ENCODE measurements at places on chromosomes 4 and X.

- no peak for DNase-seq
These were observed 195.7 kb upstream of the GK2 start for GRCh38 chr4:79603681-79604080.

DNA sequence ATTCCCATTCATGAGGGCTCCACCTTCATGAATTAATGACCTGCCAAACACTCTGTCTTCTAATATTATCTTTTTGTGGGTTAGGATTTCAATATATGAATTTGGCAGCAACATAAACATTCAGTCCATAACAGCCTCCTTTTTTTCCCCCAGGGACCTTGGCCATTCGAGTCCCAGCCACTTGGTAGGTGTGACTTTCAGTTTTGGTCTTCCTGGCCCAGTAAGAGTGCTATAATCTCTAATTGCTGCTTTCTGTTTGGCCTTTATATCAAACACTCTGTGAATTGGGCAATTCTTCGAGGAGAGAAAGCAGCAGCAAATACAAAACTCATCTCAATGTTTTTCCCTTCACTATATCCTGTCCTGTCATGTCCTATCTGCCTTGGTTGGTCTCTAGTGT is 12.4 kb upstream of the RADX start:
- DNase-seq: no peak

DNA sequence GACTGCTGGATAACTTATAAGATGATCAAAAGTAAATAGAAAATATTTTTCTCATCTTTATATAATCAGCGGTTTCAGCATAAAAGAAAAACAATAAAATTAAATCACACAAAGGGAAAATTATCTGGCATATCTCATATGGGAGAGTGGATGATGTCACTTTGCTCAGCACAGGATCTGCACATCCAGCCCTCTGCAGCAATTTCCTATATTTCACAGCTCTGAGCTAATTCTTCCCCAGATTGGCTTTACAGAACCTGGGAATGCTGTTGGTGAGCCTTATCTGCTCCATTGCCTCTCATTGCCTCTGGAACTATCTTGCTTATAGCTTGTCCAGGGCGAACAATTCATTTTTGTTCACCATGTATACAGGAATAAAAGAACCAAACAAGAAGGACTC is 21.0 kb downstream of the FREM3 start:
- DNase-seq: peak; percentile 11

DNA sequence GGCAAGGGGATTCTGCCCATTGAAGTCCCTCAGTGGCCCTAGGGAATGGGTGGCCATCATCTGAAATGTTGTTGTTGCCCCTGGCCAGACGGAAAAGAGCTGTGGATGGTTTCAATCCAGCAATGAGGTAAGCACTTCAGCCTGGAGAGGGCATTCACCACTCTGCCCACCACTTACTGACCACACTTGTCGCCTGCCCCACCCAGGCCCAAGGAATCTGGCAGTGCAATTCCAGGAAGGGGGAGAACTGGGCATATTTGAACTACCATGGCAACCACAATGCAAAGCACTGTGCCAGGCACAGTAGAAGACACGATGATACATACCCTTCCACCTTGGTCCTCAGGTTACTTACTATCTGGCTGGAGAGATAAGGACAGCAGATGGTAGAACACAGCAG is 161.6 kb downstream of the PDGFRA start:
- DNase-seq: no peak

DNA sequence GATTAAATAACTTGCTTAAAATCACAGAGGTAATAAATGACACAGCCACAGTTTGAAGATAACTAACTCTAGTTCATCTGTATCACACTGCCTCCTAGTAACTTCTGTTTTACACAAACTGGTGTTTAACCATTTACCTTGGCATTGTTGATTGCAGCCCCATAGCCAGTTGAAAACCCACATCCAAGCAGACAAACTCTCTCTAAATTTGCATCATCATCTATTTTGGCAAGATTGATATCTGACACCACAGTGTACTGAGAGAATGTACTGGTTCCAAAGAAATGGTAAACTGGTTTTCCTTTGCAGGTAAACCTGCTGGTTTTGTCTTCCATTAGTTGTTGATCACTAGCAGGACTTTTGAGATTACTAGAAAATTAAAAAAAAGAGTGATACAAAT is 7.8 kb downstream of the ADH4 start:
- DNase-seq: no peak

- peak; percentile 93 for DNase-seq
These were observed 20.1 kb downstream of the SLC7A11 start for GRCh38 chr4:138222046-138222445.

GRCh38 chr4:64713256-64713840 is 304.1 kb upstream of the TECRL start:
- DNase-seq: peak; percentile 35

DNA sequence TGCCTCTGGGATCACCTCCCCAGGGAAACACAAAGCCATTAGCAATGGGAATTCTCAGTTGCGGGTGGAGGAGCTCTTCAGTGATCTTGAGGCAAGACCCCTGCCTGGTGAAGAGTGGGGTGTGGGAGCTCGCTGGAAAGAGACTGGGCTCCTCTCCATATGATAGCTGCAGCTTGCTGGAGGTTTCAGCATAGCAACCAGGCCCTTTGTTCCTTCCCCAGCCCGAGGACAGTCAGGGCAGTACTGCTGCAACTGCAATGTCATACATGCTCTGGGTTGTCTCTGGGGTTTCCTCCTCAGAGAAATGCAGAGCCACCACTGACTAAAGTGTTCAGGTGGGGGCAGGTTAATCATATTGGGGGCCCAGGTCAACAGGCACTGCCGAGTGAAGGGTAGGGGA is 81.3 kb downstream of the ARHGAP24 start:
- no peak for DNase-seq

DNA sequence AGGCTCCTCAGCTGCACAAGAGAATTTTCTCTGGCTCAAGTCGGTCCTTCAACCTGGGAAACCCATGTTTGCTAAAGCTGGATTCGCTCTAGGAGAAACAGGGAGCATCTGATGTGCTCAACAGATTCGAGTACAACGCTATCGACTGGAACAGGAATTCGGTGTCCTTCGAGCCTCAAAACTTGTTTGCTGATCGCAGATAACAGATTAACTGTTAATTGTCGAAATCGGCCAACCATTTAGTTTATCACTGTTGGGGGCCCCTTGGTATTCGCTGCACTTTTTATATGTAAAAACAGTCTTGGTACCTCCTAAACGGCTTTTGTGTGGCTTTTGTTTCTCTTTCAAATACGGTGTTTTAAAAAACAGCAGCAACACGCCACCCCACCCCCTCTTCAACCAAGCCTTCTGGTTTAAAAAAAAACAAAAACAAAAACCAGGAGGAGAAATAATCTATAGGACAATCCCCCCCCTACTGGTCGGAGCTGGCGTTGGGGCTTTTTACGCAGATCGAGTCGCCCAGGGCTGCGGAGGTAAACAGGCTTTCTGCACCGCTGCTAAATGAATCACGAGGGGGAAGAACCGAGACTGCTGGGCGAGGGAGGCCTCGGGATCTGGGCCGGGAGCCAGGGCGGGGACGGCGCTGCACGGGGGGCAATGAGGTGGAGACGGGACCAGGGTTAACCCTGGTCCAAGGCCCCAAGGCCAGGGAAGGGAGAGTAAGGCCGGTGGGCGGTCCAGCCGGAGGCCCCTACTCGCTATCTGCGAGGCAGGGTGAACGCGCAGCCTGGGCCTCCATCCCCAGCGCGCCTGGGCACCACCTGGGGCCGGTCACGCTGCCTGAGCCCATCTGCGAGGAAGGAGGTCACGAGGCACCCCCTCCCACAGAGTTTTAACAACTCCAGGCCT is 71.7 kb upstream of the BCOR start:
- DNase-seq: peak; percentile 84

- DNase-seq: no peak
These were observed 451.9 kb downstream of the SMARCA1 start for GRCh38 chrX:129071390-129071789.

DNA sequence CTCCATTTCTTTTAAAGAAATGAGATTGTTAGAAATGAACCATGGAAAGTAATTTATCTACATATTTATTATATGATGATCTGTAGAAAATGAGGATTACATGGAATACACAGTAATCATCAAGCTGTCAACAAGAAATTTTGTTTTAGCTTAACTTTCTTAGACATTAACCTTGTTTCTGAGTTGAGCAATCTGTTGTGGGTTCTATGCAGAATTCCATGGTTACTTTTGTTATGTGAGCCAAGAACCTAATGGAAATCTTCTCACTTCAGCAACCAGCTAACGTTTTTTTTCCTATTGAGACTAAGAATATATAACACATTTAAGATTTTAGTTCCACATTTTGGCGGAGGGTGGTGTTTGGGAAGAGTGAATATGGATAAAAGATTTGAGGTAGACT is 136.1 kb upstream of the SLC4A4 start:
- DNase-seq: peak; percentile 44

GRCh38 chrX:71131510-71131909 is 13.1 kb downstream of the MED12 start:
- DNase-seq: no peak

DNA sequence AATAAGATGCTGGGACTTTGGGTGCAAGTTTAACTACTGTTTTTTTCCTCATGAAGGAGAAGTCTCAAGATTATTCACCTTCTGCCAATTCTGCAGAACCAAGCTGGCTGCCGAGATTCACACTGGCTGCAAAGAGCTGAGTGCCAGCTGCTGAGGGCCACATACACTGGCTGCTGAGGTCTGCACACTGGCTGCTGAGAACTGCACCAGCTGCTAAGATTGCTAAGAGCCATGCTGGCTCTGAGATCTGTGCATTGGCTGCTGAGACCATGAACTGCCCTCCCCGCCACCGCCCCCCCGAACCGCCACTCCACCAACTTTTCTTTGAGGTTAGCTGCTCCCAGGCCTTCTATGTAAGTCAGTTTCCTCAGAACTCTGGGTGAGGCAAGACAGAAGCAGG is 330.3 kb downstream of the CBLL2 start:
- DNase-seq: no peak

DNA sequence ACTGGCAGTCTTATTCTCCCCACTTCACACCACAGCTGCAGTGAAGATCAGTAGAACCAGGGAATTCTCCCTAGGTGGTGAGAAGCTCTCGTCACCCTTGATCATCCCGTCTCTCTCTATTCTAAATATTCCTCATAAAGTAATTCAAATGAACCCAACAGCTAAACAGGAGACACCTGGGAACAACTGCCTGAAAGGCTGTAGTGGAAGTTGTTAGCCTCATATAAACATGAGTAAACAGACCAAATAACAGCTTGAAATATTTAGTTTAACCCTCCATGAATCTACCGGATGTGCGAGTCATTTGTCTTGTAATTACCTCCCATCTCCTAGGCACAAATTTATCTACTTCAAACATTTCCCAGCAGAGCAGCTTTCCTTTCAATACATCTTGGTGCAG is 30.4 kb upstream of the APELA start:
- DNase-seq: no peak

GRCh38 chr4:101696276-101697010 is 94.1 kb upstream of the BANK1 start:
- no peak for DNase-seq
